CD8-positive, alpha-beta memory T cell (primary cell): ENCODE measurements at places on chromosomes 1 and 21.

DNA sequence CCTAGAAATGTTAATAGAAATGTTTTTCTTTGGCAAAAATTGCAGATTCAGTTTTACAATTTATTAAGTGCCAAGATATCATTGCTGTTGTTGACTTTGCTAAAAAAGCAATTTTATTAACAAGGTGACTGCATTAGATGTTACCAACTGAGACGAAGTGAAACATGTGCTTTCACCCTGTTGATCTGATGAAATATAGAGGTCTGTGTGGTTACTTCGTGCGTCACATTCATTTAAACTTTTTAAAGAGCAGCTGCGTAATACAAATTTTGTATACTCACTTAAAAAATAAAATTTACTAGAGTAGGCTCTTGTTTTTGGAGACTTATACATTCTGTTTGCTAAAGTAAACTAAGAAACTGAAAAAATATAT lies 465.7 kb downstream of the USP25 start:
- DNase-seq, result no peak

- no peak for DNase-seq
Measured at GRCh38 chr1:104807590-104807989, 1057.9 kb downstream of the AMY1C start.

GRCh38 chr1:223843934-223844786 lies 1.6 kb downstream of the TP53BP2 start:
- no peak for DNase-seq

- DNase-seq, result no peak
Measured at GRCh38 chr1:234186037-234186688, 187.1 kb upstream of the COA6 start.

DNA sequence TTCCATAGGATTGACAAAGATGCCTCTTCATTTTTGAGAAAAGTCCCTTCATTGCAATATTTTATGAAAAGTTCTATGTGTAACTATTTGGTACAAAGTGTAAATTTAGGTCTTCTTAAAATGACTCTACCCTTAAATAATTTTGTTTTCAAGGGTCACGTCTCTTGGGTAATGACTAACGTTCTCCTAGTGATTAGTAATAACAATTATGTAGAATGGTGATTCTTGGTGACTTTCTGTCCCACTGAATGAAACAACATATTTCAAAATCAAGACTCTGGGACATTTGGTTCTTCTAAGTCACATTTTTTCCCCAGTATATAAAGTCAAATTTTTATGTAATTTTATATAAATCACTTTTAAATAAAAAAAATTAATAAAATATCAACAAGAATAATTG lies 277.5 kb upstream of the ADAMTS5 start:
- no peak for DNase-seq

DNA sequence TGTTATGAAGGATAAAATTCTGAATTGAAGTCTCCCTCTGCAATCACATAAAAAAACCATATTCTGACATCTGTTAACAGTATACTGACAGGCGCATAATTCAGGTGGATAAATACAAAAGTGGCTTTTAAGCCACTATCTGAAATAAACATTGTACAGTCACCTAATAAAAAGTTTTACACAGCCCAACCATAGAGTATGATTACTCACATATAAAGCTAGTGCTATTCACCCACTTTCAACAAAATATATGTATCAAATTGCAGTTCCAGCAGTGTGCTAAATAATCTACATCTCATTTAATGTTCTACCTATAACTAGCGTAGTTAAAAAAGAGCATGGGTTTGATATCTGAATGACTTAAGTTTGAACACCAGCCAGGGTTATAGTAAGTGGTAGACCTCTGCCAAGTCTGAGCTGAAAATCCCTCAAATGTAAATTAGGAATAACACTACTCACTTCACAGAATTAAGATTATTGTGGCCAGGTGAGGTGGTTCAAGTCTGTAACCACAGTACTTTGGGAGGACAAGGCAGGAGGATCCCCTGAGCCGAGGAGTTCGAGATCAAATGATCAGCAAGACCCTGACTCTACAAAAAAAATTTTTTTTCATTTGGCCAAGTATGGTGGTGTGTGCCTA lies 3.9 kb downstream of the EGLN1 start:
- DNase-seq, result no peak

- DNase-seq, result peak; percentile 52
Measured at GRCh38 chr1:108560189-108560873, 431 bp downstream of the EEIG2 start.

DNA sequence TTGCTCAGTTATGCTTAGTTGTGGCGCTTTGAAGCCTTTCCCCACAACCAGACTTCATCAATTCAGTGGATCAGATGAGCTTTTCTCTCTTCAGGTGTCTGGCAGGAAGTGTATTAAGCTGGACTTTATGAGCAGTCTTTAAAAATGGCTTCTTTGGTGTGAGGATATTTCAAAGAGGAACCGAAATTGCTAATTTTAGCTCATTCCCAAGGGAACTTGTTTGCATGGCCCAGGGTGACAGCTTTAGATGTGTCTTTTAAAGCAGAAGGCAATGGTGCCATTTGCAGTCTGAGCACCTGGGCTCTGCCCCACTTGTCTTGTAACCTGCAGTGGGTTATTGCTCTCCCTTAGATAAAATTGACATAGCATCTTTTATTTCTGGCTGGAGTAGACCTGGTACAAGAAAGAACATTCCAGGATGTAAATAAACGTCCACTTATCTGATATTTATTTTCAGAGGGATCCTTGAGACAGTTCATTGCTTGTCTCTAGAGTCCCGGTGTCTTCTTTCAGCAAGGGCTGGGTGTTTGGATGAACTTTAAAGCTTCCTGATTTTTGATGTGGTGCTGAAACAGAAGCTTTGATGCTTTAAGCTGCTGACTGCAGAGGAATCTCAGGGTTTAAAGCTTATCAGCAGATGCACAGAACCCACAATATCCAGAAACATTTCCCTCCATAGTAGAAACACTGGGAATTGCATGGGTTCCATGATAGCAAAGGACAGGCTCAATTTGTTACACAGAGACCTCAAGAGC lies 241.7 kb downstream of the ADGRL2 start:
- DNase-seq, result no peak

GRCh38 chr1:83834621-83835264 lies 164.2 kb downstream of the TTLL7 start:
- no peak for DNase-seq

- DNase-seq, result no peak
Measured at GRCh38 chr21:37763298-37763697, 153.0 kb downstream of the KCNJ6 start.

DNA sequence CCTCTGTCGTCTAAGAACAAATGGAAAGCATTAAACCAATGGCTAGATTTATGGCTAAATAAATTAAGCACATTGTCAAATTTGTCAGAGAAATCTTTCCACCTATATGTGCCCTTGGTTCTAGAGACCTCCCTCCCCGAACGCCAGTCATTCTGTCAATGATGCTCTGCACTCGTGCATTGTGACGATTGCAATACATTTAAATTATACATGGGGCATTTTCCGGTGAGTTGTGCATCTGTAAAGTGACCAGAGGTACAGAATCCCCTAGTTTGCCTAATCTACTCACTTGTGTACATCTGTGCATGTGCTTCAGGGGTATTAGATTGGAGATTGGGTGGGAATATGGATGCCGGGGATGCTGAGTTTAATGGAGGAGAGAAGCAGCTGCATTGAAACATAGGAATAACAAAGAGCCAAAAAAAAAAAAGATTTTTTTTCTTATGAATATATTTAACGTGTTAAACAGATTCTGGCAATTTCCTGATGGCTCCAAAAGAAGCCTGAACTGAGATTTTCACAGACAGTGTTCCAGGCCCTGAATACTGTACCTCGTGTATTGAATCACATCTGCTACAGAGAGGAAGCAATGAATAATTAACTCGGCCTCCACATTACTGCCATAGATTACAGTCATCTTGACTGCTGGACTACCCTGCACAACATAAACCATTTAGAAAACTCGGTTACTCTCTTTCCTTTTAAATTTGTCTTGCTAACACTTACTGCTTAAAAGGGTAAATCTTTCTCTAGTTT lies 149.0 kb upstream of the C1orf87 start:
- DNase-seq, result no peak

GRCh38 chr1:25099343-25099951 lies 132.9 kb downstream of the SYF2 start:
- peak; percentile 78 for DNase-seq

- no peak for DNase-seq
Measured at GRCh38 chr21:30592140-30592539, at the start of gene KRTAP6-3. Gene KRTAP6-3 (plus strand): TSS chr21:30592440. CDS start chr21:30592446, 6 bp downstream.

DNA sequence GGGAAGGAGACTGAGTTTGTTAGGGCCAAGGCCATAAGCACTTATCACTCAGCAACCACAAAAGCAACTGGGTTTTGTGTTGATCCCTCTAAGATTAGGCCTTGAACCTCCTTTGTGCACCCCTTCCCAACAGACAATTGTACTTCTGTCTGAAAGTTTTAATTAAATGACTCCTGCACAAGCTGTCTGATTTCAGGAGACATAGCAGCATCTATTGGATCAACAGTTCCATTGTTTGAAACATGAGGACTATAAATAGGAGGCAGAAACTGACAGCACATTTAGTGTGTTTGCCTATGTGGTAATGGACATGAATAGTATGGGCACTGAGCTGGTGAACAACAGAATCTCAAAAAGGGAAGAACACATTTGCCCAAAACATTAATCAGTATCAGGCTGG lies 167.3 kb upstream of the KCNJ6 start:
- no peak for DNase-seq

DNA sequence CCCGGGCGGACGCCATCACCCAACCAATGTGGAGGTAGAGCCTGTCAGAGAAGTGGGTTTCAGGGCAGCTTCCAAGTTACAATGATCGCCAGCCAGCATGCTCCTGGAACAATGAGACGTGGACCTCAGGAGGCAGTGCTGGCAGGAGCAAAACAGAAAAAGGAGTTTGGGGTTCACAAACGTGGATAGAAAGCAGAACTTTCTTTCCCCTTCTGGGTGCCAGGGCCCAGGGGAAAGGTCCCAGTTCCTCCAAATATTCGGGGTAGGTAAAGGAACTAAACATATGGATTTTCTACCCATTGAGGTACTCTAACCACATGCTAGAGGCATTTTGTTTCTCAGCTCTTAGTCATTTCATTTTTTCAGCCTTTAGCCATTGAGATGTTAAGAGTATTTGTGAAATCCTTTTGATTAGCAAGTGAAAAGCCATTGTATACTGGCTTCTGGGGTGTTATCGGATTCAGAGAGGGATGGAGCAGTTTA lies 488.4 kb upstream of the ADGRL2 start:
- no peak for DNase-seq

DNA sequence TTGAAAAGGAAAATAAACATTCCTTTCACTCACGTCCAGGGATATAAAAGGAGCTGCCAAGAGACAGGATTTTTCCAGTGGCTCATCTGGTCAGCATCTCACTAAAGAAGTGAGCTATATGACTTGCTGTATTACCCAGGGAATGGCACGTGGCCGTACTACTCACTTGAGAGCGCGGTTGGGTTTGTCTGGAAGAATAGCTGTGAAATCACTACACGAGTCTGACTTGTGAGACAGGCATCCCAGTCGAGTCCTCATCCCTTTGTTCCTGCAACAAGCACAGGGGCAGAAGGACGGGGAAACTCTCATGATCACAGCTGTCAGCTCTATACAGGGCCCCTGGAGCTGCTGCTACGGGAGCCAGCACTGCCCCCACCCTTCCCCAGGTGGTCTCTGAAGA lies 17.7 kb downstream of the RGS8 start:
- DNase-seq, result no peak

GRCh38 chr21:31671146-31671716 lies 11.7 kb downstream of the SOD1 start:
- DNase-seq, result no peak

DNA sequence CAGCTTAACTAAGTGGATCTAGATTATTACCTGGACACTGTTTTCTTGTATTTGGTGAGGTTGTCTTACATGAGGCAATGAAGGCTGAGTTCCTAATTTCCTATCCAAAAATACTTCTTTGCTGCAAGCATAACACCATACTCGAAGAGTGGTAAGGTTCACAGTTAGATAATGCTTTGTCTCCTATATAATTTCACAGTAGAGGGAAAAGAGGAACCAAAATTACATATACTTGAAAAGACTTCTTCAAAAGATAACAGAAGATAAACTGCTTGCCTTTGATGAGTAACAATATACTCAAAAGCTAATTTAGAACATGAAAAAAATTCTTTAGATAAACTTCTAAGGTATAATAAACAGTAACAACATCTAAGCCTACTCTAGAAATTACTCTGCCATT lies 20.4 kb downstream of the USP33 start:
- no peak for DNase-seq

DNA sequence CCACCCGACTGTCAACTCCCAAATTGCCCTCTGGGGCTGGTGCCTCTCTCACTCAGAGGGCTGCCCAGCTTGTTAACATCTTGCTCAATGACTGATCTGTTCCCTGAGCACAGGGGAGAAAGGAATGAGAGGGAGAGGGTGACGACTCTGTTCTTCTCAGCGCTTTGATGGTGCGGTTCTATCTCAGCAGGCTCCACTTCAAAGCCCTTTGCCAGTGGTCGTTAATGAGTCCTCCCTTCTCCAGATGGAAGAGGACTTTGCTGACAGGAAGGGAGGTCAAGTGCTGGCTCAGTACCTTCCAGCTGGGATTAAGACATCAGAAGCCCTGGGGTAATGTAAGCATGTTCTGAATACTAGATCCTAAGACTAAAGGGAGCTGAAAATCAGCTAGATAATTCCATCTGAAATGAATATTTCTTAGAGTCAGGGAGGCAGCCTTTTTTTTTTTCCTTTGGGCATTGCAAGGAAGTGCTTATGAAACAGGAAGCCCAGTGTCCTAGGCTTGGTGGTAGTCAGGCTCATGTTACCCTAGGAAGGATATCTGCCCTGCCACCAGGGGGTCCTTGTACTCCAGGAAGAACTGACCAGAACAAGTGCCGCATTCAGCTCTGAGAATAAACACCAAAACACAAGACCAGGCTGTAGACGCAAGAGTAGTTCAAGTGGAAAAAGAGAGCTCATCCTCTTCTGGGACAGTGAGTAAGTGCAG lies 4.7 kb downstream of the FMOD start:
- no peak for DNase-seq

GRCh38 chr1:104746994-104747393 lies 997.3 kb downstream of the AMY1C start:
- no peak for DNase-seq

DNA sequence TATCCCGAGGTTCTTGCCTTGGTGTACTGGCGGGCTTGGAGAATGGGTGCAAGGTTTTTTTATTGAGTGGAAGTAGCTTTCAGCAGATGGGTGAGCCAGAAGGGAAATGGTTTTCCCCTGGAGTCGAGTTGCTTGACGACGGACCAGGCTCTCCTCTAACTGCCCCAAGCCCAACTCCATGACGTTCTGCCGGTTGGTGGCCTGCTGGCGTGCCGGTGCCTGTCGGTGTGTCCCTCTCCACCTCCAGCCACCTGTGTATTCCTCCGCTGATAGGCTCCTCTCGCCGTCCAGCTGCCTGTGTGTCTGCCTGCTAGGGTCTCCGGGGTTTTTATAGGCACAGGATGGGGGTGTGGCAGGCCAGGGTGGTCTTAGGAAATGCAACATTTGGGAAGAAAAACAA lies 34.3 kb upstream of the PTGFRN start:
- DNase-seq, result no peak

DNA sequence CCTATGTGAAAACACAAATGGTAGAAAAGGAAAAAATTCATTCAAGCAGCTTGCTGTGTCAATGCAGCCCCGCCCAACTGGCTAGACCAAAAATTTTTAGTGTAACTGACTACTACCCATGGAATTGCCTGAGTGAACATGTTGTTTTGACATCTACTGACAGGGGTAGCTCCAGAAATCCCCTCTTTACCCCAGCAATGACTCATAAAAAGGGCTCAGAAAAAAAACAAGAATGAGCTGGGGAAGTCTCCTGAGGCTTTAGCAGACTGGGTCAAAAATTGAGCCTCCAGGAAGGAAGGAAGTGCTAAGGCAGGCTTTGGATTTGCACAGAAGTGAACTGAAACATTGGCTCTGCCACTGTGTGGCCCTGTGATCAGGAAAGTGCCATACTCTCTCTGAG lies 24.4 kb upstream of the FGGY start:
- no peak for DNase-seq

- DNase-seq, result no peak
Measured at GRCh38 chr1:198906739-198907422, 268.0 kb downstream of the PTPRC start.
